Effector memory CD8-positive, alpha-beta T cell (primary cell): ENCODE measurements at places on chromosomes 2 and 18.

- no peak for DNase-seq
These were observed 2.0 kb downstream of the DLX1 start for GRCh38 chr2:172087207-172087779.

DNA sequence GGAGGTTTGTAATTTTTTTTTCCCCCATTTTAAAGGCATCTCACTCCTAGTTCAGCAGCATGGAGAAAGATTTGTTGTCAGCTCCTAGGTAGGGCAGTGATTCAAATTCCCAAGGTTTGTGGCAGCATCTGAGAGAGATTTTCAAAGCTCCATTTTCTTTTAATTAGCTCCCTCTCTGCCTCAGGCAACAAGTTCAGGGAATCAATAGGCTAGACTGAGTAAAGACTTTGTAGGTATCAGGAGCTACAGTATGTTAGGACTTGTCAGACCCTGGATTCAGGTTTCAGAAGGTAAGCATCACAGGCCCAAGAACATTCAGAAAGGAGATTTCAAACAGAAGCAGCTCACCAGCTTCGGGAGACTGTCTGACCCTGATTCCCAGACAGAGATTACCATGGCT lies 273.3 kb upstream of the ERBB4 start:
- DNase-seq, result no peak

- no peak for DNase-seq
These were observed 170.0 kb downstream of the CERS6 start for GRCh38 chr2:168626096-168626495.

DNA sequence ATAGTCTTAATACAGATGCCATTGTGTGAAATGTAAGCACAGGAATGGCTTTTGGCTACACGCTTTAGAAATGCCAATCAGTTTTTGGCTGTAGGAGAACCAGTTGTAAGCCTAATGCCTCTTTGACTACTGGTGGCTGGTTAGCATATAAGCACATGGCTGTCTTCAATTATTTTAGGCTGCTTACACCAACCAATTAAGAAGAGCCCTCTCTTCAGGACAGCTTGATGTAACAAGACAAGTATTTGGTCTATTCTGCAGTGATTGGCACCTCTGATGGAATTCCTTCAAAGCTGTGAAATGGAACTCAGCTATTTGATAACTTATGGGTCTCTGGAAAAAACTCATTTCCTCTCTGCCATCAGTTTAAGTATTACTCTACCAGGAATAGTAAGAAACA lies 680.1 kb upstream of the FSHR start:
- DNase-seq, result no peak

DNA sequence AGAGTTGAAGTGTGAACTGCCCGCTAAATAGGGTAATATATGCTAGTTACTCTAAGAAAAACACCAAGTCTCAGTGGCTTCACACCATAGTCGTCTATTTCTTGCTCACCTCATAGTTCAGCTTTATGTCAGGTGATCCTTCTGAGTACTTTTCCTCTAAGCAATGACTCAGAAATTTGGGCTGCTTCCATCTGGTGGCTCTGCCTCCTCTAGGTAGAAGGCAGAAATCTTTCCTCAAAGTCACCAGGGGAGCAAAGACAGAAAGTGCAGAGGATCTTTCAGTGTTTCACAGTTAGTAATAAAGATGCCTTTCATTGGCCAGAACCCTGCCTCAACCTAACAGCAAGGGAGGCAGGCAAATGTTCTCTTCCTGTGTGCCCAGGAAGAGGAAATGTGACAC lies 17.3 kb downstream of the CDH20 start:
- no peak for DNase-seq

DNA sequence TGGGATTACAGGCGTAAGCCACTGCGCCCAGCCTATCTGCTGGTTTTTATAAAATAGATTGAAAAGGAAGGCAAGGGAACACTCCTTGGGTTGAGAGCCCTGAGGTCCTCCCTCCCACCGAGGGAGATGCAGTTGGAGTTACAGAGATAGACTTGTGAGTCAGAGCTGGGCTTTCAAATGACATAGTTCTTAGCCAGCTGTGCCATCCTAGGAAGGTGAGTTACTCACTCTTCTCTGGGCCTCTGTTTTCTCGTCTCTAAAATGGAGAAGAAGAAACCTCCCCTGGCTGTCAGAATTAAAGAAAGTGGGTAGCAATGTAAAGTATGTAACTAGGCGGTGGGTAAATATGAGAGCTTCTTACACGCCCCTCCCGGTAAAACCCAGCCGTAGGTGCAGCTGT lies 2.4 kb downstream of the LRRFIP1 start:
- no peak for DNase-seq

DNA sequence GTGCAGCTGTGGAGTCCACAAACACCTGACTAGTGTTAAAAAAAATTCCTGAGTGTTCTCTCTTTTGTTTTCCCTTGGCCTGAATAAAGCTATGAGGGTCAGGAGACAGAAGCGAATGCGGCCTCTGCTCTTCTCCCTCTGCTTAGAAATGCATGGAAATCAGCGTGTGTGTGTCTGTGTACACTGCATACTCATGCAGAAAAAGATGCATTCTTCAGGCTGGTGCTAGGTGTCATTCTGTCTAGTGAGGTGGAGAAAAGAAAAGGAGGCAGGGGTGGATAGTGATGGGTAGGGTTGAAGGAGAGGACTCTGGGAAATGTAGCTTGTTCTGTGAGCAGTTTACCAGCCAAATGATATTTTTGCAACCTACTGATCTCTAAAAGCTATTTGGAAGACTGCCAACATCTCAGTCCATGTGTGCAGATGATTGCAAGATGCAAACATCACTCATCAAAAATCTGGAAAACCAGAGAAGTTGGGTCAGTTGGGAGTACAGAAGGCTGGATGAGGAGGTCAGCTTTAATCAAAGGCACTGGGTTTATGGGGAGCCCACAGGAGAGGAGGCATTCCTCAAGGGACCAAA lies 177.7 kb downstream of the INSIG2 start:
- DNase-seq, result no peak

DNA sequence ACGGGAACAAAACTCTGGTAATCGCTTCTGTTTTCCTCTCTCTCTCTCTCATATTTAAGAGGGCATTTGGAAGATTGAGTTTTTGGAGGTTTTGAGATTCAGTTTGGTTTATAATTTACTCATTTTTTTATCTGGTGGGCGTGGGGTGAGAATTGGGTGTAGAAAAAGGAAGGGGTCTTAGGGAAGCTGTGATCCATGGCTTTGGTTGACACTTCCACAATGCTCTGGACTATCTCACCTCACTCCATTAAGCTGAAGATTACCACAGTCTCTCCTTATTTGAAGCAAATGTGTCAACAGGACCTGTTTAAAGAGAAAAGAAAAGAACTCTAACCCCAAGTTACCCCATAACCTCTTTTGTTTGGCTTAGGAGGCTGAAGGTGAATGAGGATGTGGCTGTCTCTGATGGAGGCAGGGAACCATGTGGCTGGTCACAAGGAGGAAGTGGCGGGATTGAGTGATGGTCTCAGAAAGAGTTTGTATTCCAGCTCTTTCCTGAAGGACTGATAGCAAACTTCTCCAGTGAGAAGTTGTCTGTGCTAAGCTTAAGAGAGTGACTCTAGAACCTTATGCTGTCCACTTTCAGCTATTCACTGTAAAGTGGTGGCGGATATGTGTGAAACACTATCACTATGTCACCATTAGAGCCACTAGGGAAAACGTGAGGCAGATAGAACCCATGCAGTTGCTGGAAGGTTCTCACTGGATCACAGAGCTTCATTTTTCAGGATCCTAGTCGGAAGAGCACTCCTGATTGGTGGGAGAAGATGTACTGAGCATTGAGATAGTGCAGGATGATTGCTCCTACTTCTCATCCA lies 934 bp downstream of the ZNF804A start:
- no peak for DNase-seq

GRCh38 chr18:28684746-28685355 lies 507.9 kb upstream of the CDH2 start:
- DNase-seq, result no peak

DNA sequence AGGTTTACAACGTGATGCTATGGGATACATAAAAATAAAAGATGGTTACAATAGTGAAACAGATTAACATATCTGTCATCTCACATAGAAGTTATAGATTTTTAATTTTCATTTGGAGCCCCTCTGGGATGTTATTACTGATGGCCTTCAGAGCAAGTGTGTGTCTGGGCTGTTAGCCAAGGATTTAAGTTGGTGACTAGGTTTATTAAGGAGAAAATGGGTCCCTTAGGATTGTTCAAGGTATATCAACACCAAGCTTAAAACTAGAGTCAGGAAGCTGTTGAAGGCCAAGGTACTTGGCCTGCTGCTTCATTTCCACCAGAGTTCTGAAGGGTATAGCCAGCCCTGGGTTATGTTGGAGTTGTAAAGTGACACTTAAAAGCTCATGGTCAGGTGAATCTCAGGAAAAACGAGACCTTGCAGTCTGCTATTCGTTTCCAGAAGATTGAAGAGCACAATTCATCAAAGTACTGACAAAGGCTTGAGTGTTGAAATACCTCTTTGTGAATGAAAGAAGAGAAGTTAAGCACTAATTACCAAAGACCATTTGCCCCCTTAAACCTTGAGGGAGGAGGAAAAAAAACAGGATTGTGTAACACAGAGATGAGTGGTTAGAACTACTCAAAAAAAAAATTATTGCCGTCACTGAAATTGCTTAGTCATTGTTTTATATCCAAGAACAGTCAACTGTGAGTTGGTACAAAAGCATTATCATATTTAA lies 48.4 kb downstream of the MAP2 start:
- no peak for DNase-seq

- no peak for DNase-seq
These were observed 65.6 kb upstream of the NOSTRIN start for GRCh38 chr2:168736649-168737445.

DNA sequence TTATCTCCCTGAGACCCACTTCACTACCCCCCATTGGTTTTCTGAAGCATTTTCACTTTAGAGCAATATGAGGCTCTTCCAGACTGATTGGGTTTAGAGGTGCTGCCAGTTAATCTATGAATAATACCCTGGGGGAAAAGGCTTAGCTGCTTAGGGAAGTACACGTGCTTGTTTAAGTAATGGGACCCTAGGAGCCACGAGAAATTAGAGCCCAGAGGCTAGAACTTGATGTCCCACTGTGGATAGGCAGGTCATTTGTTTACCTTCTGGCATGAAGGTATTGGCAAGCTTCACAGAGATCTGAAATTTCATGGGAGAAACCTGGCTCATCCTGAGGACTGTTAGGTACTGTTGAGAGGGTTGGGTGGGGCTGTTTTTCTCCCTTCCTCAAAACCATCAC lies 59.7 kb downstream of the CLIP4 start:
- DNase-seq, result no peak

DNA sequence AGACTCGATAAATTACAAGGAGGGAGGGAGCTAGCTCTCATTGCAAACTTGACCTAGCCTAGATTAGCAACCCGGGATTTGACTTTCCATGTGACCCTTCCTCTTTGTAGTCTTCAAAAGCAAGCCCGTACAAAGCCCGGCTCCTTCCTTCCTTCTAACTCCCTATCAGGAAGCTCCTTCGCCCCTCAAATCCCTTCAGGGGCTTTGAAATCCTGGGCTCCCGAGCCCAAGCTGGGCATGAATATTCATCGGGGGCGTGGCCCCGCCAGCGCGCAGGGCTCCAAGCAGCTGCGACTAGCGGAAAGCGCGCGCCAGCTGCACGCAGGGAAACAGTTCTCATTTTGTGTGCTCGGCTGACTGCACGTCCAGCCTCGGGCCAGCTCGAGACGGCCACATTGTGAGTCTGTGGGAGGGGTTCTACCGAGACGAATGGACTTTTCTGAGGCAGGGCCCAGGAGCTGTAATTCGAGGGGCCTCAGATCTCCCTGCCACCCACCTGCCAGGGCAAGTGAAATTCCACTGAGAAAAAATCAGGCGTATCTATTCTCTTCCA lies 84.0 kb upstream of the PELI1 start:
- peak; percentile 22 for DNase-seq

- DNase-seq, result no peak
These were observed 62.8 kb downstream of the SFXN5 start for GRCh38 chr2:73008766-73009135.

- DNase-seq, result no peak
These were observed 16.6 kb downstream of the MALL start for GRCh38 chr2:110099038-110099425.

GRCh38 chr2:188693111-188693510 lies 281.1 kb upstream of the COL3A1 start:
- no peak for DNase-seq

- DNase-seq, result peak; percentile 38
These were observed 52.2 kb downstream of the PLB1 start for GRCh38 chr2:28547906-28548600.

- no peak for DNase-seq
These were observed 76.2 kb downstream of the TGFA start for GRCh38 chr2:70477441-70477844.

DNA sequence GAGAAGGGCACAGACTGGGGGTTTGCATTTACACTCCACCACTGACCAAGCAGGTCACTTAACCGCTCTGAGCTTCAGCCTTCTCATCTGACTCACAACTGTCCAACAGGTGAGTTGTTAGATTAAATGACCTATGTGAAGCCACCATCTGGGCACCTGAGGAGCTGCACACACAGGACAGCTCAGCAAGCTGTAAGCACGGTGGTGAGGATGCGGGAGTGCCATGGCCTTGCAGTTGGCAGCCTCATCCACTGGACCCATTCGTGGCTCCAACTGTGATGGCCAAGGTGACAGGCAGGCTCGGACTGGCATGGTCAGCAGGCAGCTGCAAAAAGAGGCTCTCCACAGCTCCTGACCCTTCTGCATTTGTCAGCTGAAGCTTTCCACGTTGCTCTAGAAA lies 23.3 kb upstream of the AMMECR1L start:
- no peak for DNase-seq

GRCh38 chr18:48186861-48187260 lies 222.3 kb downstream of the ZBTB7C start:
- no peak for DNase-seq

- no peak for DNase-seq
These were observed 146.5 kb downstream of the NCKAP5 start for GRCh38 chr2:133421516-133422324.

DNA sequence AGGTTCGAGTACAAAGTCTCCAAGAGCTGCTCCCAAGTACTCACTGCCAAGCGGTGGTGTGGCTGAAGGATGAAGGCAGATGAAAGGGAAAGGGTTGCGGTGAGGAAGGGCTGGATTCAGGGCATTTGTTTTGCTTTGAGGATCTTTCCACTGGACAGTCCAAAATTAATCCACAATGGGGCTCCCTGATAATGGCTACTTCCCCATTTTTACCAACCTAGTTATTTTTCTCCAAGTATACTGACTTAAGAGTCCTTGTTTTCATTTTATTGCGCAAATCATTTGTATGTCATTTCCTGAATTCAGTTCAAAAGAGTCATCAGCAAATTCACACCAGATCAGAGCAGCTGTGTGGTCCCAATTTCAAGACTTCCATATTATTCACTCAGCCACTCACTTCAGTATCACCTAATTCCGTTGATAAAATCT lies 464 bp upstream of the SESTD1 start:
- no peak for DNase-seq

GRCh38 chr18:59512025-59512755 lies 153.1 kb upstream of the LMAN1 start:
- DNase-seq, result no peak
